Astrocyte (in vitro differentiated cells and primary cell): ENCODE measurements at places on chromosomes 7 and 10. TPM values are rescaled to one million over a fixed set of nuclear protein-coding genes. Genes with fewer than 3 reads are reported as not detected.

ADAM12 gene
- total RNA-seq: 100 and 126 TPM in 2 replicates

DNA sequence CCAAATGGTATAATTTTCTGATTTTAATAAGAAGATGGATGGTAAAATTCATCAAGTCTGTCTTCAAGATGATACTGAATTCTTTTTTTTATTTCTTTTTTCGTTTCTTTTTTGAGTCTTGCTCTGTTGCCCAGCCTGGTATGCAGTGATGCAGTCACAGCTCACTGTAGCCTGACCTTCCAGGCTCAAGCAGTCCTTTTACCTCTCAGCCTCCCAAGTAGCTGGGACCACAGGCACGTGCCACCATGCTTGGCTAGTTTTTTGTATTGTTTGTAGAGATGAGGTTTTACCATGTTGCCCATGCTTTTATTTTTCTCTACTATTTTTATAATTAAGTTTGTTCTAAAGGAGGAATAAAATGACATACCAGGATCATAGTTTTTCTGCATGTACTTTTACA, 52.1 kb upstream of the HELLS start:
- no peak overlapping the region for H3K4me3 ChIP-seq
- H3K27ac ChIP-seq: no peak overlapping the region
- no peak for DNase-seq
- no peaks in the 10 kb centered on the region for H3K4me1 ChIP-seq
- no peaks in the 10 kb centered on the region for H3K27me3 ChIP-seq
- no peaks in the 10 kb centered on the region for H3K36me3 ChIP-seq

GRCh38 chr10:52533986-52534385, 219.9 kb downstream of the DKK1 start:
- H3K4me3 ChIP-seq: no peak overlapping the region
- no peaks in the 10 kb centered on the region for H3K4me1 ChIP-seq

OR13A1 gene
- not detected in 2 replicates for total RNA-seq

GRCh38 chr10:48331436-48331835, 25.0 kb downstream of the MAPK8 start:
- no peaks in the 10 kb centered on the region for H3K4me1 ChIP-seq
- DNase-seq: no peak
- H3K27ac ChIP-seq: no peak overlapping the region
- H3K36me3 ChIP-seq: no peaks in the 10 kb centered on the region
- no peaks in the 10 kb centered on the region for H3K27me3 ChIP-seq

TAS2R41 gene
- not detected in 2 replicates for total RNA-seq

- DNase-seq: no peak
- H3K27me3 ChIP-seq: no peaks in the 10 kb centered on the region
- H3K4me3 ChIP-seq: no peak overlapping the region
- no peak overlapping the region for H3K27ac ChIP-seq
Measured at GRCh38 chr10:16491933-16492332, 29.7 kb downstream of the C1QL3 start.

GRCh38 chr10:72688208-72688651, 3.7 kb upstream of the MCU start:
- DNase-seq: peak; percentile 91
- peak overlapping the region; percentile 4 for H3K4me3 ChIP-seq
- no peaks in the 10 kb centered on the region for H3K27me3 ChIP-seq
- H3K4me1 ChIP-seq: peaks cover 12% of the 10 kb centered on the region

DNA sequence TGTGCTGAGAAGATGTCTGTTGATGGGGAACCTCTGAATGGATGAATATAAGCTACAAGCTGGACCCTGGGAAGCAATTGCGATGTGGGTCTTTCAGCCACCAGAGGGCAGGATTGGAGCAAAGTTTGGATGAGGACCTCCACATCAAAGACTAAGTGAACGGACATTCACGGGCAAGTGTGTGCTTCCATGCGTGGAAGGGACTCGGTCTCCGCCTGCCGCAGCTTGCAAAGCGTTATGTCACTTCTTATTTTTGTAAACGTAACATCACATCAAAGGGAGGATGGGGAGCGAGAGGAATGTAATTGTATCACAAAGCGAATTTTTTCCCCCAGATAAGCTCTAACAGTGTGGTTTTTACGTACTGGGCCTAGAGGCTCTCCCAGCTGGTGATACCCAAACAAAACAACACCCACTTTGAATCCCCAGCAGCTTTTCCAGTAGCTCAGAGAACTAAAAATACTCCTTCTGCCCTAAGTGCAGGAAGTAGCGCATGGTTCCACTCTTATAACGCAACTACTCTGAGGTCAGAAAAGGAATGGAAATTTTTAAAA, 65.0 kb downstream of the VWA2 start:
- DNase-seq: peak; percentile 94
- H3K27ac ChIP-seq: peak overlapping the region; percentile 32
- no peaks in the 10 kb centered on the region for H3K27me3 ChIP-seq
- H3K36me3 ChIP-seq: no peaks in the 10 kb centered on the region
- H3K4me3 ChIP-seq: peak overlapping the region; percentile 45

FAM25G gene
- not detected in 2 replicates for total RNA-seq

ZNF511 gene
- total RNA-seq: 23.8 and 25.5 TPM in 2 replicates

DNA sequence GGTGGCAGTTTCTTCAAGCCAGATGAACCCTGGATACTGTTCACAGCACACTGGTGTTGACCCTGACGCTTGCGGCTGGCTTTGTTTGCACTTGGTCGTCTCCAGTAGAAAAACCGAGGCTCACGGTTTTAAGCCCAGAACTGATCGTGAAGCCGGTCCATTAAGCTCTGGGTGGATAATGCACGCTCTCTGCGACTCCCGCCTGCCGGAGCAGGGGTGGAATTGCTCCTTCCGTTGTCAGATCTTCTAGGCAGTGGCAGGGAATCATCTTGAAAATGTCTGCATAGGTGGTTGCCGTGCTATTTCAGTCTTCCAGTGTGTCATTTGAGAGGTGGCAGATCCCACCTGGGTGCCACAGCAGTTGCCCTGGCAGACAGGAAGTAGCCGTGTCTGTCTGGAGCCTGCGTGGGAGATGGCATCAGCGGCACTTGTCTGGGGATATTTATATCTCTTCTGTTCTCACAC, 35.9 kb upstream of the AP5Z1 start:
- no peaks in the 10 kb centered on the region for H3K27me3 ChIP-seq
- peak; percentile 45 for DNase-seq
- H3K27ac ChIP-seq: peak overlapping the region; percentile 97
- no peak overlapping the region for H3K4me3 ChIP-seq
- H3K4me1 ChIP-seq: peaks cover 32% of the 10 kb centered on the region

- no peaks in the 10 kb centered on the region for H3K27me3 ChIP-seq
- H3K27ac ChIP-seq: no peak overlapping the region
- H3K36me3 ChIP-seq: no peaks in the 10 kb centered on the region
- H3K4me3 ChIP-seq: no peak overlapping the region
- no peak for DNase-seq
- H3K4me1 ChIP-seq: no peaks in the 10 kb centered on the region
Measured at GRCh38 chr10:17190602-17191001, 10.9 kb downstream of the TRDMT1 start.

GRCh38 chr7:13827716-13828115, 161.8 kb downstream of the ETV1 start:
- no peaks in the 10 kb centered on the region for H3K36me3 ChIP-seq
- no peaks in the 10 kb centered on the region for H3K27me3 ChIP-seq
- no peak overlapping the region for H3K27ac ChIP-seq

- no peak for DNase-seq
- no peaks in the 10 kb centered on the region for H3K4me1 ChIP-seq
- peaks cover 24% of the 10 kb centered on the region for H3K36me3 ChIP-seq
- H3K4me3 ChIP-seq: no peak overlapping the region
- no peaks in the 10 kb centered on the region for H3K27me3 ChIP-seq
Measured at GRCh38 chr7:5053175-5053574, 7.5 kb downstream of the RBAK start.

- H3K4me1 ChIP-seq: no peaks in the 10 kb centered on the region
- no peaks in the 10 kb centered on the region for H3K36me3 ChIP-seq
- H3K4me3 ChIP-seq: no peak overlapping the region
- DNase-seq: no peak
Measured at GRCh38 chr10:70917226-70917625, 28.9 kb upstream of the PCBD1 start.

- DNase-seq: no peak
- H3K36me3 ChIP-seq: no peaks in the 10 kb centered on the region
- no peak overlapping the region for H3K4me3 ChIP-seq
- H3K27me3 ChIP-seq: no peaks in the 10 kb centered on the region
- no peak overlapping the region for H3K27ac ChIP-seq
Measured at GRCh38 chr10:11605807-11606408, 5.5 kb downstream of the USP6NL start.

GRCh38 chr10:78375854-78376785, 342.5 kb downstream of the RPS24 start:
- no peak overlapping the region for H3K27ac ChIP-seq
- H3K4me3 ChIP-seq: no peak overlapping the region
- no peaks in the 10 kb centered on the region for H3K36me3 ChIP-seq
- no peaks in the 10 kb centered on the region for H3K4me1 ChIP-seq
- no peak for DNase-seq

DNA sequence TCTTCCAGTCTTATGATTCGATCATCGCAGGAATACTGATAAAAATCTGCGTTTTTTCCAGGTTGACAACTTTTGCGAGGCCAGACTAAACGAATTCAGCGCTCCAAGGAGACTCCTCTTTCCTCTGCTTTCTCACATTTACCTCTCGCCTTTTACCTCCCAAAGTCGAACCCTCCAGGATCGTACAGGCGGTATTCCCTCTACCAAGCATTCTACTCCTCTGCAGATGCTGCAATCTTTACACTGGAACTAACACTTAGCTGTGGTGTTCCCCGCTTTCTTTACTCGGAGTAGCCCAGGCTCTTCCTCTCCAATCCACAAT, 449 bp downstream of the NUDT5 start:
- no peak for DNase-seq
- peak overlapping the region; percentile 95 for H3K4me3 ChIP-seq
- H3K36me3 ChIP-seq: peaks cover 10% of the 10 kb centered on the region
- peaks cover 8% of the 10 kb centered on the region for H3K4me1 ChIP-seq

GRCh38 chr7:105298439-105298894, 90.3 kb downstream of the SRPK2 start:
- H3K4me3 ChIP-seq: no peak overlapping the region
- H3K36me3 ChIP-seq: no peaks in the 10 kb centered on the region
- H3K4me1 ChIP-seq: no peaks in the 10 kb centered on the region
- H3K27ac ChIP-seq: no peak overlapping the region

NUTM2E gene
- 0.50 TPM in 1 of 2 replicates, not detected in the other for total RNA-seq

DNA sequence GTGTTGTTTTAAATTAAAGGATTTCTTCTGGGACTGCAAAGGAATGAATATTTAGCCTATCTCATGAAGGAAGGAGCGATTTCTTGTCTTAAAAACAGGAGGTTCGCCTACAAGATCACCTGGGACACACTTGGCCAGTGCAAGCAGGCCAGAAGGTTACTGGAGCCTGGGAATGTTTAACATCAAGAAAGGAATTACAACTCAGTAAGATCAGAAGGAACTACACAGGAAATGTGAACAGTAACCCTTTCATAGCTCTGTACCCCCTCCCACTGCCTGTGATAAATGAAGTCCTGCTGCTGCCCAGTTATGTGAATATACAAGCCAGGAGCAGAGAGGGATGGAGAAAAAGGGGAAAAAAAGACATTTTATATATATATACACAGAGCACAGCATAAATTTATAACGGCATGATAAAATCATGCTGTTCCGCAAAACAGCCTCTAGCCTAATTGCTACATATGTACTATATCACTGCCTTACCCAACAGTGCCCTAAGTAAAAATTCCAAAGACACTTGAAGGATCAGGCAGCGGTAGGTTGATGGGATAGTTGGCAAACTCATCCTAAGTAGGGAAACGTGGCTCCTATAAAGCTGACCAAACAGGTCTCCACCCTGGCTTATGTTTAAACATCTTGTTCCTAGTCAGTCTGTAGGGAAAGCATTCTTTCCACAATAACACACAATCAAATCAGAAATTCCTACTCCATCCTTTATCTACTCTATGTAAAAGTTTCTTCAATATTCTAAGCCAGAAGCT, 63.8 kb downstream of the ZNF438 start:
- no peak for DNase-seq
- H3K27me3 ChIP-seq: no peaks in the 10 kb centered on the region
- no peaks in the 10 kb centered on the region for H3K36me3 ChIP-seq
- H3K4me1 ChIP-seq: no peaks in the 10 kb centered on the region
- H3K27ac ChIP-seq: no peak overlapping the region

- H3K36me3 ChIP-seq: no peaks in the 10 kb centered on the region
- H3K4me1 ChIP-seq: no peaks in the 10 kb centered on the region
- H3K4me3 ChIP-seq: no peak overlapping the region
- H3K27me3 ChIP-seq: no peaks in the 10 kb centered on the region
- H3K27ac ChIP-seq: no peak overlapping the region
- no peak for DNase-seq
Measured at GRCh38 chr7:105734233-105734632, 142.2 kb downstream of the ATXN7L1 start.

- H3K27ac ChIP-seq: peak overlapping the region; percentile 78
- no peaks in the 10 kb centered on the region for H3K27me3 ChIP-seq
- no peak overlapping the region for H3K4me3 ChIP-seq
- H3K36me3 ChIP-seq: no peaks in the 10 kb centered on the region
- no peak for DNase-seq
Measured at GRCh38 chr7:106485919-106486318, 175.0 kb downstream of the CCDC71L start.

- no peaks in the 10 kb centered on the region for H3K36me3 ChIP-seq
- H3K27ac ChIP-seq: peak overlapping the region; percentile 38
- peaks cover 21% of the 10 kb centered on the region for H3K4me1 ChIP-seq
- peak; percentile 95 for DNase-seq
- H3K27me3 ChIP-seq: no peaks in the 10 kb centered on the region
- no peak overlapping the region for H3K4me3 ChIP-seq
Measured at GRCh38 chr10:75530299-75530698, 98.9 kb downstream of the LRMDA start.

- no peak for DNase-seq
- H3K4me1 ChIP-seq: peaks cover 16% of the 10 kb centered on the region
- no peak overlapping the region for H3K4me3 ChIP-seq
- H3K36me3 ChIP-seq: peaks cover 4% of the 10 kb centered on the region
Measured at GRCh38 chr7:4733936-4734528, 41.4 kb upstream of the AP5Z1 start.

DNA sequence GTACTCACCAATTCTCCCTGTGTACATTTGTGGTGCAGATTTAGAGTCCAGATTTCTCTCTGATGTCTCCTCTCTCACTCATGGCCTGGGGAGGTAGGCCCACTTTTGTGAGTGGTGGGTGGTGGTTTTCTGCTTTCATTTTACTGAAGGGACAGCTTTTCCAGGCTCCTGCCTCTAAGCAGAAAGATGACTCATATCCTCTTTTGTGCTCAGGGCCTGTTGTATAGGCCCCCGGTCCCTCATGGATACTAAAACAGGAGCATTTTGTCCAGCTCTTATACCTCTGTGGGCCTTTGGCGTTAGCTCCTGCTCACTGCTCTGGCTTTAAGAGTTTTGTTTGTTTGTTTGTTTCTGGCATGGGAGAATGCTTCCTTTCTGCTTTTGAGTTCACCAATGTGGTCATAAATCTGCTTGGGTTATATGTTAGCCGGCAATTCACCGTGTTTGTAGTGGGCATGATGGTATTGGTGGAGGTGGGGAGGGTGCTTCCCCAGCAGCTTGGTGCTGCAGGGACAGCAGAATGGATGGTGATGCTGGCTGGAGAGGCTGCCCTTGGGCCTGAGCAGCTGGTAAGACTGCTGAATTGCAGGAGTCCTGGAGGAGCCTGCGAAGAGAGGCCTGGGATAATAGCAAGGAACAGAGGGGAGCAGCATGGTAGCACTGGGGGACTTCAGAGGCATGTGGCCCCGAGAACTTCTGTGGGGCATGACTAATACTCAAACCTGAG, 468.7 kb downstream of the RPS24 start:
- H3K36me3 ChIP-seq: no peaks in the 10 kb centered on the region
- no peak overlapping the region for H3K4me3 ChIP-seq
- no peaks in the 10 kb centered on the region for H3K27me3 ChIP-seq
- no peak overlapping the region for H3K27ac ChIP-seq
- peak; percentile 59 for DNase-seq
